ENCODE measurements at places on chromosomes 7 and 10.

DNA sequence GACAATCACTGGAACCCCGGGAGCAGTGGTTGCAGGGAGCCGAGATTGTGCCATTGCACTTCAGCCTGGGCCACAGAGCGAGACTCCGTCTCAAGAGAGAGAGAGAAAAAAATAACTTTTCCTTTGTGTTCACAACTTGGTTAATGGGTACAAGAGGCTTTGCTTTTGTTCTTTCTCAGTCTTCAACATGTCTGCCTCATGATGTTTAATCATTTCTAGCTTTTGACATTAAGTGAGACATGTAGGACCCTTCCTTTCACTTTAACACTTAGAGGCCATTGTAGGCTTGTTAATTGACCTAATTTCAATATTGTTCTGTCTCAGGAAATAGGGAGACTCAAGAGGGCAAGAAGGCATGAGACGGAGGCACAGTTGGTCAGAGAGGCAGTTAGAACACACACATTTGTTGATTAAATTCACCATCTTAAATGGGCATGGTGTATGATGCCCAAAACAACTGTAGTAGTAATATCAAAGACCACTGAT is 9.3 kb upstream of the CRCP start:
- DNase-seq = no peak

GRCh38 chr10:131750171-131750895 is 150.5 kb upstream of the PPP2R2D start:
- no peak for DNase-seq

- DNase-seq = no peak
These were observed 80.8 kb downstream of the CYP26A1 start for GRCh38 chr10:93154531-93154930.

DNA sequence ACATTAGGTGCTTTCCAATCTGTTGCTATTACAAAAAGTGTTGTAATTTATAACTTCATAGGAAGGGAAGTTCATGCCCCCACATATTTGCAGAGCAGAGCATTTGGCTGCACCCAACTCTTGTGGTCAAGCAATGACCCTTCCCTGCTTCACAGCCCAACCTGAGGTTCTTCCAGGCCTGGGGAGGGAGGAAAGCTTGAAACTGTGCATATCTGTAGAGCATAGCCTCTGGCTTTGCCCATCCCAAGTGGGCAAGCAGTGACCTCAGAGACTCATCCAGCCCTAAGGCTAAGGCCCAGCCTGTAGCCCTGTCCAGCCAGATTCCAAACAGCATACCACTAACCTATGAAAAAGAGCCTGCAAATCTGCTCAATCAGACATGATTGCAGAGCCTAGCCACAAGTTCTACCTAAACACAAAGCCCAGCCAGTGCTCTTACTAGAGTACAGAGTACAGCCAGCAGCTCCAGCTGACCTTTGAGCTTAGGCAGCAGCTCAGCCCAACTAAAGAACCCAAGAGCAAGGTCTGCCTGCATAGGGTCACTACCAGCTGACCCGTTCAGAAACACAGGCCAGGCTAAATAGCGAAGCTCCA is 14.4 kb upstream of the GSTK1 start:
- no peak for DNase-seq

DNA sequence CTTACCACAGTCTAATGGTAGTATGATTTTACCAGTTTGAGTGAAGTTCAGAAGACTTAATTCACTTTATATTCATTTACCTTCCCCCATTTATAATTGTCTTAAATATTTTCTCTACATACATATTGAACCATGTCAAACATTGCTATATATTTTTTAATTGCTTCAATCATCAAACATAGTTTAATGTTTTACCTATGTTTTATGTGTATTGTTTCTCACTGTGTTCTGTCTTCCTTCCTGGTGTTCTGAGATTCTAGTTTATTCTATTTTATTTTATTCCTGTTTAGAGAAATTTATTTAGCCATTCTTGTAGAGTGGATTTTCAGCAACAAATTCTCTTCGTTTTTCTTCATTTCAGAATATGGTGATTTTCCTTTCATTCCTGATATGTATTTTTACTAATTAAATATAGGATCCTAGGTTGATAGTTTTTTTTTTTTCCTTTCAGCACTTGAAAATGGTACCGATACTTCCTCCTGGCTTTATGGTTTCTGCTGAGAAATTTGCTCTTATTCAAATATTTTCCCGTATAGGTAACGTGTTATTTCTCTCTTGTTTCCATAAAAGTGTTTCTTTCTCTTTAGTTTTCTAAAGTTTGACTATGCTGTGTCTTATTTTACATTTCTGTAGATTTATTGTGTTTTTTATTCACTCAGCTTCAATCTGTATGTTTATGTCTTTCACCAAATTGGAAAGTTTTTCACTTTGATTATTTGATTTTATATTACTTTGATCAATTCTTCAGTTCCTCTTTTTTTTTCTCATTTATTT is 201.8 kb upstream of the AGR3 start:
- DNase-seq = no peak

DNA sequence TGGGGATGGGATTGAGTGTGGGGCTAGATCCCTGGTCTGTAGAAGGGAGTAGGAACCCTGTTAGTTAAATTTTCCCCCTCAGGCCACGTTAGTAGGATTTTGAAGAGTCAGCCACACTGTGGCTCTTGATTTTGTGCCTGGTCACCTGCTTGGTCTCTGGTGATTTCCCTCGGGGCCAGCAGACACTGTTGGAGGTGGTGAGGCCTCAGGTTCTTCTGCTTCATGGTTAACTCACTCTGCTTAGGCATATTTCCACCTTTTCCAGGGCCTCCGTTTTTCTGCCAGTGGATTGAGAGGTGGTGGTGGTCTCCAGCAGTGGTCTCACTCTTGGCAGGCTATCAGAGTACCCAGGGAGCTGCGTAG is 4.1 kb downstream of the TSPAN14 start:
- no peak for DNase-seq

DNA sequence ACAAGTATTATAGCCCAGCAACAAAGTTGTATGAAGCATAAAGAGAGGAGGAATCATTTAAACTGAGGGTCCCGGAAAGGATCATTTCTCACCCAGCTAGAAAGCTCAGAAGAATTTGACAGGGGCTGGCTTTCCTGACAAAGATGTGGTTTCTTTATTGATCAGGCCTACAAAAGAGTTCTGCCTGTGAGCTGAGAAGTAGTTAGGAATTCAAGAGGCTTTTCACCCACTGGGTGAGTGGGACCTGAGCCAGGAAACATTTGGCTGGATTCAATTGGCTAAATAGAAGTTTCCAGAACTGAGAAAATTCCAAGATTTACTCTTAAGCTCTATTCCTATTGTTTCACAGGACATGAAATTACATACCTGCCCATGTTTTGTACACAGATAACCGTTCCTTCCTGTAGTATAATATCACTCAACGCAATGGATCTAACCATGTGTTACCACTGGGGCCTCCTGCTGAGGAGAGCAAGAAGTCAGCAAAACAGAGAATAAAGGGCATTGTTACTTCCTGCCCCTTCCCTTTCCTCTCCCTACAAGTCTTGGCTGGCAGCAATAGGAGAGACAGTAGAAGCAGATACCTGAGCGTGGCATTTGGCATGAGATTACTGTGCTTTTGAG is 53.9 kb upstream of the PAPSS2 start:
- DNase-seq = peak; percentile 9

DNA sequence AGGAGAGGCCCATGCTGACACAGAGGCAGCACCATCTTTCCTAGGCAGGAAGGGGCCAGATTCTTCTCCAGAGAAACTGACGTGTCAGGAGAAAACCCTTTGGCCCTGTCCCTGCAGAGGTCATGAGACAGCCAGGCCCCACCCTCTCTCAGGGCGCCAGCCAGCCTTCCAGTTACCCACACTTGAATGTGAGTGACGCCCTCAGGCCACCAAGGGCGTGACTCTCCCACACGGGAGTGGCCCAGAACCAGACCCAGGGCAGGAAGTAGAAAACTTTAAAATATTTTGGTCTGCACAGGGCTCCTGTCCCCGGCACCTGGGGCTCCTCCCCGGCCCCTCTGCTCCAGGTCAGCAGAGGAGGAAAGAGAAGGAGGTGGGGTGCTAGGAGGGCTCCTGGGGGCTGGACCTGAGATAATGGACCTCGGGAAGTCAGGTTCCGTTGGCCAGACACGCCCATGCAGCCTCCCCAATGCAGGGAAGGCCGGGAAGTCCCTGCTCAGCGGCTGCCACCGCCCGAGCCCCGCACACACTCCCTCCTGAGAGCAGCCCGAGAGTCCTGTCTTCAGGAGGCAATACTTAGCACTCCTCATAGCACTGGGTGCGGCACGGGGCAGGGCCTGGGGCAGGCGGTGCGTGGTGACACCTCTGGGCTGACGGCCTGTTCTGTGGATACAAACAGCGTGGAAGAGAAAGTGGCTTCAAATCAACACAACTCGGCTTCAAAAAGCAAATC is 67.0 kb upstream of the CFAP46 start:
- DNase-seq = no peak

GRCh38 chr7:55044791-55045190 is 26.0 kb downstream of the EGFR start:
- DNase-seq = no peak

- no peak for DNase-seq
These were observed 3.3 kb downstream of the EPHA1 start for GRCh38 chr7:143405173-143406001.

GRCh38 chr7:41428381-41428780 is 274.5 kb downstream of the INHBA start:
- no peak for DNase-seq

DNA sequence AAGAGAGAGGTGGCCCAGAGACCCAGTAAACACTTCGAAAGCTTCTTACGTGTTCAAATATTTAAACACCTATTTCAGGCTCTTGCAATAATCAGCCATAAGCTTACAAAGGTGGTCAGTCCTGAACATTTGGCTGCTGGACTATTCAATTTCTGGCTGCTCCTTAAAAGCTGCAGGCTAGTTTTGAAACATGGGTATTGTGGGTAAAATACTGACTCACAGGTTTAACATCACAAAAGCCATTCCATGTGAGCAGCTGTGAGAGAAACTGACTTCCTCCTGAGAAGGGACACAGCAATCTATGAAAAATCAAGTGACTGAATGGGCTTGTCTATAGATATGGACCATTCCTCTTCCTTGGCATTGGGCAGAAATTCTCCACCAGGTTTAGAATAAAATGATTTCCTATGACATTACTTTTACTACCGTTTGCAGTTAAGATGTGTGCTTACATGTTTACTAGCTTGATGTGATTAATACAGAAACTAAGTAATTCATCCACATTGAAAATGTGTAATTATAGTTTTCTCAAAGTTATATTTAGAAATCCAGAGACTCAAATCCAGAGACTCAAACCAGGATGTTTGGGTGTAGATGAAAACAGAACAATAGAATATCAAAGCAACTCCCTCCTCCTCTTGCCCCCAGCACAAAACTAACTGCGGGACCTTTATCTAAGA is 252.3 kb downstream of the GATA3 start:
- no peak for DNase-seq

DNA sequence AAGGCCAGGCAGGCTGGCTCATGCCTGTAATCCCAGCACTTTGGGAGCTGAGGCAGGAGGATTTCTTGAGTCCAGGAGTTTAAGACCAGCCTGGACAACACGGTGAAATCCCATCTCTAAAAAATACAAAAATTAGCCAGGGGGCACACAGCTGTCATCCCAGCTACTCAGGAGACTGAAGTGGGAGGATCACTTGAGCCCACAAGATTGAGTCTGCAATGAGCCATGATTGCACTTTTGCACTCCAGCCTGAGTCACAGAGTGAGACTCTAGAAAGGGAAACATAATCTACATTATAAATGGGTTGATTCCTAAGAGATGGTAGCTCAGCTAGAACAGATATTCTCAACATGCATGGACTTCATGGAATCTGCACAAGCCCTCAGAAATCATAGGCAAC is 6.3 kb upstream of the LIPF start:
- DNase-seq = no peak

DNA sequence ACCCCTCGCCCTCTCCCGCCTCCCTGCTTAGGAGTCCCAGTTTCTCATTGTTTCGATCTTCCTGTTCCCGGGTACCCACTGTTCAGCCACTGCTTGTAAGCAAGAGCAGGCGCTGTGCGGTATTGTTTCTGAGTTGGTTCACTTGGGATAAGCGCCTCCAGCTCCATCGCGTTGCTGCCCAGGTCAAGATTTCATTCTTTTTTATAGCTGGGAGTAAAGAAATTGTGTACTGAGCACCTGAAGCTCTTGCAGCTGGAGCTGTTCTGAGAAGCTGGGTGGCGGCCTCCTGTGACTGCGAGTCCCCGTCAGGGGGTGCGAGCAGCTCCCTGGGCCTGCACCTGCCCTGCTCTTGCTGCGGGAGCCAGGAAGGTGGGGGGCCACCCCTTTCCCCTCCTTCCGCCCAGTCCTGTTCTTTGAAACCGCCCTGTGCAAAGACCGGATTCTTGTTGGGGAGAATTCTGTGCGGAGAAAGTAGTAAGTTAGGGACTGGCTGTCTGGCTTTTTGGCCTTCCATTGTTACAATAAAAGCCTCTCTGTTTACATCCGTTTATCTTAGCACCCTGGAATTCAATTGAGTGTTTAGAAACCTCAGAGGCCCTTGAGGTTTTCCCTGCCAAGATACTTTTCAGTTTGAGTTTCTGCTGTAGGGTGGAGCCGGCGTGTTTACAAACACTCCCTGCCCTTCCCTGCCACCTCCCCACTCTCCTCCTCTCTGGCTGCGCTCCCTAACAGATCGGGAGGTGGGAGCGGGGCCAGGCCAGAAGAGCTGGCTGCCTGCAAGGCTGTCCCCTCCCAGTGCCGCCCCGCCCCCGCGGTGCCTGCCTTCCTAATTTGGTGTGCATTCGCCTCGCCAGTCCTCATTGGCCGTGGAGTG is 30.8 kb upstream of the AP5Z1 start:
- peak; percentile 97 for DNase-seq

DNA sequence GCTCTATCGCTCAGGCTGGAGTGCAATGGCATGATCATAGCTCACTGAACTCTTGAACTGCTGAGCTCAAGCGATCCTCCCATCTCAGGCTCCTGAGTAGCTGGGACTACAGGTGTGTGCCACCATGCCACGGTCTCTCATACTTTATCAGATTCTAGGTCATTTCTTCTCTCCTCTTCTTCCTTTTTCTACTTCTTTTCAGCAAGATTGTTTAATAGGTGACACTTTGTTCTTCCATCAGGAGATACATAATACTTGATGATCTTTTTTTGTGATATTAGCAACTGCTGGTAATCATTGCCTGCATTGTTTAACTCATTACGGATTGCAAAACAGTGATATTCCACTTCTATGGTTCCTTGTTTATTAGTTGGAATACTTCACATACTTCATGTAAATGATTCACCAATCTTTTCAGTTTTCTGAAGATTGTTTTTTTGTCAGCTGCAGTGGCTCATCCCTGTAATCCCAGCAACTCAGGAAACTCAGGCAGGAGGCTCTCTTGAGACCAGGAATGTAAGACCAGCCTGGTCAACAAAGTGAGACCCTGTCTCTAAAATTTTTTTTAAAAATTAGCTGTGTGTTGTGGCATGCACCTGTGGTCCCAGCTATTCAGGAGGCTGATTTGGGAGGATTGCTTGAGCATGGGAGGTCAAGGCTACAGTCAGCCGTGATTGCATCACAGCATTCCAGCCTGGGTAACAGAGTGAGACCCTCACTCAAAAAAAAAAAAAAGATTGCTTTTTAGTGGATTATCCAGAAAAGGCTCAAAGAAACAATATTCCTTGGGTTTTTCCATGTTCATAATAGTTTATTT is 36.2 kb upstream of the CHST3 start:
- DNase-seq = no peak
